Activated CD8-positive, alpha-beta memory T cell treated with anti-CD3 and anti-CD28 coated beads, Interleukin-2, amount 10 ng/mL, durations not matched to agents 7 days and 5 days (primary cell): ENCODE measurements at places on chromosomes 11 and 22.

GRCh38 chr22:23131931-23132330, 9.9 kb downstream of the RSPH14 start:
- no peak for DNase-seq

GRCh38 chr11:68332186-68332585, 19.8 kb downstream of the LRP5 start:
- no peak for DNase-seq

DNA sequence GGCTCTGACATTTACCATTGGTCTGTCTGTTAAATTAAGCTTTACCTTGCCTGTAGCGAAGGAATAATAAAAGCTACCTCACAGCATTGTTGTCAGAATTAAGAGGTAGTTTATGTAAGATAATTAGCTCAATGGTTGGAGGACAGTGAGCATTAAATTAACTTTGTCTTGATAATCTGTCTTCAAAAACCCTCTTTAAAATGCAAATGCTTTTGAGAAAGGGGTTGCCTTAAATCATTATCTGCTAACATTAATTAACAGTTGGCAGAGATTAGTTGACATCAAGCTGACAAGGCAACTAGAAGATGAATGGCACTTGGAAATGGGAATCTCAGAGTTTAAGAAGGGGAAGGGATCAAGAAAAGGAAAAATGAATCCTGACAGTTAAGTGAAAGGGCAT, 761.1 kb upstream of the ARHGAP42 start:
- DNase-seq = no peak

- DNase-seq = no peak
Observed at GRCh38 chr11:20163783-20164481, 3.7 kb upstream of the DBX1 start.

DNA sequence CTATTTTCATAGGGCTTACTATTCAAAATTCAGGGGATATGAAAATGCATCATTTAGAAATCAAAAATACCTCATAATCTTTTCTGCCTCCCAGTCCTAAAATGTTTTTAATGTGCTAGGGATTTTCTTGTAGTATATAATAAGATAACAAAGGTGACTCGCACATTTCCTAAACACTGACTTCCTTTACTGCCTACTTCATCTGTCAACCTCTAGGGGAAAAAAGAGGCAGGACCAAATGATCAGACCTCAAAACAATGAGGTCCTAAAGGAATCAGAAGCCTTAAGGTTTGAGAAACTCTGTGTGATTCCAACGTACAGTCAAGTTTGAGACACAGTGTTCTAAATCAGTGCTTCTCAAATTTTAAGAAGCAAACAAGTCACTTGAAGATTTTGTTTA, 56.1 kb upstream of the POU2AF2 start:
- DNase-seq = no peak

GRCh38 chr11:64358907-64359711, at the start of gene RPS6KA4:
Gene RPS6KA4 (plus strand): TSS chr11:64359162. CDS start chr11:64359236, 74 bp downstream.
- DNase-seq = no peak

GRCh38 chr11:29485641-29486040, 531.2 kb downstream of the KCNA4 start:
- DNase-seq = no peak

DNA sequence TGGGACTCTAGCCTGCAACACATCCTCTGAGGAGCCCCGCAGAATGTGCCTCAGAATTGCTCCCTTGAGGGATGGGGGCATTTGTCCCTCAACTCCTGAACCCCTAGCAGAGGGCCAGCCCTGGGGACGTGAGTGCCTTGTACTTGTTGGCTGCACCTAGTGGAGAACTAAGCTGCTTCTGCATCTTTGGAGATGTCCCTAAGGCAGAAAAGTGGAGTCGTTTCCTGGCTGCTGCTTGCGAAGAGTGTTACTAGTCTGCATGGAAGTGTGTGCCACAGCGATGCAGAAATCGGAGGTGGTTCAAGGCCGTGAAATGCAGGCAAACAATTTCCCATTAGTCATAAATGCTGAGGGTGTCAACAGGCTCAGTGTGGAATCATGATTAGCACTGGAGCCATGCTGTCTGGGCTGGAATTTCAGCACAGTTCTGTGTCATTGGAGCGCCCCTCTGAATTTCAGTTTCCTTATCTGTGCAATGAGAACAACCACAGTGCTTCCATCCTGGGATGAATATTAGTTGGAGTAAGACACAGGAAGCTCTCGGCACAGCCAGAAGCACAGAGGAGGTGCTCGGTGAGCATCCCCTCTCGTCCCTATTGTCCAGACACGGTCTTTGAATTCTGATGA, 56.5 kb downstream of the MIAT start:
- no peak for DNase-seq

- no peak for DNase-seq
Observed at GRCh38 chr22:48721395-48721669, 1106.3 kb downstream of the BRD1 start.

DNA sequence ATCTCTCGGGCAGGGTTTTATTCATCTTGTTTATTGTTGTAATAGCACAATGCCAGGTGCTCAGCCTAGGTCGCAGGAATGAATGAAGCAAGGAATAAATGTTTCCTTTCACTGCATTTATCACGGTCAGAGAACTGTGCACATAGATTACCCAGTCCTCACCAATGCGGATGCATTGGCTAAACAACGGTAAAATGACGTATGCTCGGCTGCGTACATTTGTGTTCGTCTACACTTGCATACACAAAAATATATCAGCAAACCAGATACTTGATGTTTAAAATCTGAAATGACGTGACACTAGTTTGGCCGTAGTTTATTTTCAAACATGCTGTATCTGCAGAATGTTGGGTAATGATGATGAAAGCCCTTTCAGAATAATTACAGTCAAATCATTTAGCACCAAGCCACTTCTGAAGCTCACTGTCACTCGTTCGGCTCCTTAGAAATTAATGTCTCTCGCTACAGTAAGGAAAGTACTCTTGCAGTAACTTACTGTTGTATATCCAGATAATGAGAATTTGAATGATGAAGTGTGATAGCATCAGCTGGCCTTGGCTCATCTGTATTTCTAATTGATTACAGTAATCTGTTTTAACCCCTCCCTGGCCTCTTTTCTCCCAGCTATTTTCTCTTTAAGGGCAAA, 268.9 kb downstream of the LRRC4C start:
- DNase-seq = no peak

GRCh38 chr22:34308101-34308500, 387.8 kb upstream of the LARGE1 start:
- DNase-seq = no peak
